Stimulated activated CD8-positive, alpha-beta memory T cell treated with anti-CD3 and anti-CD28 coated beads, Interleukin-2, amount 100 ng/mL, for 48 hours (primary cell): ENCODE measurements at places on chromosomes 12 and 14.

- no peak for DNase-seq
Measured at GRCh38 chr12:113422886-113423669, 898 bp downstream of the SDSL start.

- no peak for DNase-seq
Measured at GRCh38 chr12:9588749-9589148, 19.0 kb downstream of the KLRB1 start.

DNA sequence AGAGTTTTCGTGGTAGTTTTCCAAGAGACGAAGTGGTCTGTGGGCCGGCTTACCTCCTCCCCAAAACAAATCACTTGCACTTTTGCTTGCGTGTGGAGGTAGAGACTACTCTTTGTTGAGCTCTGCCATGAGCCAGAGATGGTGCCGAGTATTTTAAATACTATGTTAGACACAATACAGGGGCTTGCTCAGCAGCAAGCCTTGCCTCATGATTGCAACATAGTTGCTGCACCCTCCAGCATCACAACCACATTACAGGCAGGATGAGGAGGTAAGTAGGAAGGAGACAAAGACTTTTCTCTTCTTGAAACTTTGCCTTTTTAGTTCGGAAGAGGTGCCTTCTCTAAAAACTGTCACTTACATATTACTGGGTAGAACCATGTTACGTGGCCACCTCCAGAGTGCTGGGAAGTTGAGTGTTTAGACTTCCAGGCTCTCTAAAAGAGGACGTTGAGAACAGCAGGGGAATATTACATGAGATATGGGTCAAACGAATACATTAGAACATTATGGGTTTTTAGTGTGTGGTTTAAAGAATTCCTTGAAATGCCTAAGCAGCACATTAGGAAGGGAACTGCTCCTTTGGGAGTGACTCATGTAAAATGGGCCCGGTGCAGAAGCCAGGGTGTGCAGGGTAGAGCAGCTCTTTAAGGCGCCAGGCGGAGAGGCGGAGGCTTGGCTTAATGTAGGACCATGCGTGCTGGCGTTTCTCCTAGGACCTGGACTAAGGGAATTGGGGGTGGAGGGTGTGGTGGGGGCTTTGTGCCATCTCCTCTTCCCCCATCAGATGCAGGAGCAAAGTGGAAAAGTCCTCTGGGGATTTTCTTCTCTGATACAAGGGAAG lies 110.6 kb upstream of the PRMT8 start:
- no peak for DNase-seq

GRCh38 chr12:65392491-65392890 lies 114.0 kb downstream of the MSRB3 start:
- no peak for DNase-seq

- no peak for DNase-seq
Measured at GRCh38 chr12:107515446-107515958, 170.1 kb upstream of the PWP1 start.

DNA sequence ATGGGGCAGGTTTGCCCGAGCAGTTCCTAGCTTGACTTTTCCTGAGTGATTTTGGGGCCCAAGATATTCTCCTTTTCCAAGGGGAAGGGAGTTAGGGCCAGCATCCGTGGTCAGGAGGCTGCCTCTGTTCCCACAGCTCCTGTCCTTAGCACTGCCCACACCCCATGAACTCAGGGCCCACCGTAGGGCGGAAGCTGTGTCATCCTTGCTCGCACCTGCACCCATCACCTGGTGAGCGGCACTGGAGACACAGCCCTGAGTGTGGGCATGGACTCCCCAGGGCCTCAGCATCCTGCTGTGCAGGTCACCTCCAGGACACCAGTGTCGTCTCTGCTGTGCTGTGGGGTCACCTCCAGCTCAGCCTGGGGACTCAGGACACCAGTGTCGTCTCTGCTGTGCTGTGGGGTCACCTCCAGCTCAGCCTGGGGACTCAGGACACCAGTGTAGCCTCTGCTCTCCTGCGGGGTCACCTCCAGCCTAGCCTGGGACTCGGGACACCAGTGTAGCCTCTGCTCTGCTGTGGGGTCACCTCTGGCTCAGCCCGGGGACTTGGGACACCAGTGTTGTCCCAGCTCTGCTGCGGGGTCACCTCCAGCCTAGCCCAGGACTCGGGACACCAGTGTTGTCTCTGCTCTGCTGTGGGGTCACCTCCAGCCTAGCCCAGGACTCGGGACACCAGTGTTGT lies 322.9 kb downstream of the ADGRD1 start:
- no peak for DNase-seq

DNA sequence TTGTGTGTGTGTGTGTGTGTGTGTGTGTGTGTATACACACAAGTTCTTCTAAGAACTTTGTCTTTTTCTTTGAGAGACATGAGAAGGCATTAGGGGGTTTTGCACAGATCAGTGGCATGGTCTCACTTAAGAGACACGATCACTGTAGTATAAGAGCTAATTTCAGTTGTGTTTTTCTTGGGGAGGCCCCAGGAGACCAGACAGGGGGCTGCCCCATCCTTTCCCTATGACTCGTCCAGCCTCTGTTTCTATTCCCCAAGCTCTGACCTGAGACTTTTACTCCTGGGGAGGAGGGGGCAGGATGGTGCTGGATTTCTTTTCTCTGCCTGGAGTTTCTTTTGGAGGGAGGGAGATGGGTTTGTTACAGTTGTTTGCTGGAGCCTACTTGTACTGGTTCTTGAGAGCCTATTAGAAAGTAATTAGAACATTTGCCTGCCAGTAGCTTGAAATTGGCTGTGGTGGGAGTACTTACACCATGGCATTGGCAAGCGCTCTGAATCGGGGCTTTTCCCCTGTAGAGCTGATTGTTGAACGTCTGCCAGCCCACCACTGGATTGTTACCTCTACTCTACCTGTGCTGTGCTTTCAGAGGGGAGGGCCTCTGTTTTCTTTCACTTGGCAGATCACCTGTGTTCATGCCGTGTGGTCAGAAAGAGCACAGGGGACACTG lies 109.5 kb downstream of the TSPAN9 start:
- no peak for DNase-seq

DNA sequence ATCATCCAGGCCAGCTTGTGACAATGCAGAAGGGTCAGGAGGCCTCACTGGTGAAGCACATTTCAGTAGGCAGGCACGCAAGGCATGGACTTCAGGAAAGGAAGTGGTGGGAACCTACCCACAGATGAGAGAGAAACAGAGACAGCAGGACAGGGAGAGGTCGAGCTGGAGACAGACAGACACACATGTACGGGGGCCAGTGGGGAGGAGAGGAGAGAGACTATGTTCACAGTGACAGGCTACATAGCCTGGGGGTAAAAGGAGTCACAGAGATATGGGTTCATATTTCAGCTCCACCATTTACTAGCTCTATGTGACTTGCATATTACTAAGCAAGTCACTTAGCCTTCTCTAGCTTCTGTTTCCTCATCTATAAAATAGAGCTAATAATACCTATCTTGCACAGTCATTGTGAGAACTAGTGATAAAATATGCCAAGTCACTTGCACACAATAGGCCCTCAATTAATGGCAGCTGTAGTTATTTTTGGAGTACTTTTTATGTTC lies 91.1 kb upstream of the FUT8 start:
- DNase-seq, result no peak

- DNase-seq, result no peak
Measured at GRCh38 chr14:71533390-71533789, 398.8 kb upstream of the RGS6 start.

DNA sequence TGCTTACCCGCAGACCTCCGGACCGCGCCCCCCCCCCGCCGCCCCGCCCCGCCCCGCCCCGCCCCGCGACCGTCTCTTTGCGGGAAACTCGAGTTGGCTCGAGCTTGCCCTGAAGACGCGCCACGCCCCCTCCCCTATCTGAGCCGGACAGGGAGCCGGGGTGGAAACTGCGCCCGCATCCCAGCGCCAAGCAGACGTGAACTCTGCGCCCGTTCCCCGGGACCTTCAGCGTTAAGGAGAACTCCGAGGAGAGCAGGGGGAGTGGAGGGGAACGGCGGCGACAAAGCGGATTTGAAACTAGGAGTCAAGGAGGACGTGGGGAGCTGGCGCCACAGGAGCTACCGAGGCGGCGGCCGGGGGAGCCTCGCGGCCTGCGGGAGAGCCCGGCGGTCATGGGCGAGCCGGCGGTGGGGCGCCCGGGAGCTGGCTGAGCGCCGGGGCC lies at the start of gene KCNK13:
Gene KCNK13, plus strand, starts transcription at position 310 of the 442 bp plus-strand sequence. CDS start 212 bp downstream, outside the sequence.
- no peak for DNase-seq

DNA sequence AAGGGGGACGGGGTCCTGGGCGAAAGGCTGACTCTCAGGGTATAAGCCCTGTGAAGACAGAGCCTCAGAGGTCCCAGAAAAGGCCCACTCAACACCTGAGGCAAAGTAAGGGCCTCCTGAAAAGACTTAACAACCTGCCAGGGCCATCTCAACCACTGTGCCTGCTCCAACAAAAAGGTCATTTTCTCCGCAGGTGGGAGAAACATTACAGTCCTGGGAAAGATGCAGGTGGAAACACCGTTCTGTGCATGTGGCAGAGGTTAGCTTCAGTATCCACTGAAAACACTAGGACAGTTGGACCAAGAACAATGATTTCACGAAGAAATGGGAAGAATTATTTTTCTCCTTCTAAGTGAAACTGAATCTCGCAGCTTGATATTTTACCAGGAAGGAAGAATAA lies 50.9 kb downstream of the CCDC88C start:
- no peak for DNase-seq
